ENCODE measurements at places on chromosomes 7 and 10.

- DNase-seq = no peak
Measured at GRCh38 chr7:131591687-131592319, 35.4 kb upstream of the PODXL start.

- DNase-seq = no peak
Measured at GRCh38 chr7:116726149-116726548, 54.2 kb downstream of the MET start.

GRCh38 chr10:119834188-119834587, 38.5 kb downstream of the MCMBP start:
- no peak for DNase-seq

- no peak for DNase-seq
Measured at GRCh38 chr10:113402602-113403001, 150.3 kb upstream of the HABP2 start.

- DNase-seq = no peak
Measured at GRCh38 chr10:86632009-86632800, 22.1 kb upstream of the OPN4 start.

DNA sequence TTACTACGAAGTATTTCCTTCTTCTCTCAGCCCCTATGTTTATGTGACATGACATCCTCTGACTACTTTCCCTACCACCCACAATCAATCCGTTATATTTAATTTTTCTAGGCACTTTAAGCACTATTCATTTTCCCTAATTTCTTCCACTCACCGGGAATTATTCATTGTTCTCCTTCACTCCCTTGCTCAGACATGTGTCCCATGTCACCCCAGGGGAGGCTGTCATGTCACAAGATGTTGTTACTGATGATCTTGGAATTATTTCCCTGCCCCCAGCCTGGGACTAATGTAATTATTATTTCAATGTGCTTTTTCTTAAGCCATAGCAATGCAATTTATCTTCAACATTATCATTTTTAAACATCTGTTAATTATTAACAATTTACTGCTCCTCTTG, 317.2 kb downstream of the PHF14 start:
- no peak for DNase-seq

DNA sequence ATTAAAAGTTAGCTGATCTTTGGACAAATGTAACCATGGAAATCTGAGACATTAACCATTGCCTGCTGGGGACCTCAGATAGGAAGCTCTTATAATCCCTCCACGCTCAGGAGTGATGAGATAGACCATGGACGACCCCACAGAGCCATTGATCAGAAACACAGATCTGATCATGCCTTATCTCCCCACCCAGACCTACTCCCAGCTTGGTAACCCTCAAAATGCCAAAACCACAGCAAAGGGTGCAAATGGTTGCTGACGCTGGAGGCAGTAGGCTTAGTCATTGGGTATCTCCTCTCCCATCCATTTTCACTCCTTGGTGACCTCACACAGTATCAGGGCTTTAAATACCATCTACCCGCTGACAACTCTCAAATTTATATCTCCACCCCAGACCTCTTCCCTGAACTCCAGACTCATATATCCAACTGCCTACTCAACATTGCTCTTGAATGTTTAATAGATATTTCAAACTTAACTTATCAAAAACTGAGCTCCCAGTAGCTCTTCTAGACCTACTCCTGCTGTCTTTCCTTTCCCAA, 60.8 kb downstream of the CRTAC1 start:
- DNase-seq = no peak

- no peak for DNase-seq
Measured at GRCh38 chr7:46071076-46071475, 150.0 kb upstream of the IGFBP3 start.

- DNase-seq = no peak
Measured at GRCh38 chr10:19651549-19651948, 164.7 kb upstream of the PLXDC2 start.

DNA sequence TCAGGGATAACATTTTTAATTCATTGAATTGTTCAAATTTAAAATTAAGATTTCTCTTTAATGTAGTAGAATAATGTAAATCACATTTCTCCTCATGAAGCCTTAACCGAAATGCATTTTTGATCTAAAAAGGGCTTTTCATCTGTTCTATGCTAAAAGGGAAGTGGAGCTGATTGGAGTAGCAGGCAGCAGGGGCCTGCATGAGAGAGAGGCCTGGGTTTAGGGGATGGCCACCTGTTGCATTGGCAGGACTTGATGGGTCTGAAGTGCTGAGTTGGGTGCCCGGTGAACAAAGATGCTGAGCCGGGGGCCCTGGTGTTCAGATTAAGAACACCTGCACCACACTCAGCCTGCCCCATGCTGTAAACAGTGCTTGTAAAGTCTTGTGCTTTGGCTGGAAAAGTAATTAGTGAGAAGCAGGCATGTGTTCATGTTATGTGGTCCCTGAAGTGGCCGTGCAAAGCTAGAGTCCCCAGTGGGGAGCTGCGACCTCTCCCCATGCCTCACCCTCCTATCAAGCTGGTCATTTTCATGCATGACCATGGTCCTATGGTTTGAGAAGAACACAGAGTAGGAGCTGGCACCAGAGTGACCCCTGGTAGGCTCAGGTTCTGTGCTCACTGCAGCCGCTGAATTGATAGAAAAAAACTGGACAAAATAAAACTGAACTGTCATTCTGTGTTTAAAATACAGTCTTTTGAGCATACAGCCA, 124.3 kb downstream of the ADCY1 start:
- DNase-seq = no peak

DNA sequence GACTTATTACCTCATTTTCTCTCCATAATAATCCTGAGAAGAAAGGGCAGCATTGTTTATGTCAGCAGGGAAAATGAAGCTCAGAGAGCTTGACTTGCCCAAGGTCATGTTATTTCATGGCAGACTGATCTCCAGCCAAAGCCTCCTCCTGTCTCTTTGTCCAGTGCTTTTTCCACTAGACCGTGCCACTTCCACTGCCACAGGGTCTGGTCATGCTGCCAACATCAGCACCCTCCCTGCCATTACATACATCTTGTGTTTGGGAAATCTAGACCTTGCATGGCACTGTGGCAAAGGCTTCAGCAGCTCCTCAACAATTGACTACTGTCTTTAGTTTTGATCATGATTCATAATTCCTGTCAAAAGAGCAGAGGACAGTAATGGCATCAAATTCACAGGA, 25.1 kb downstream of the NRCAM start:
- DNase-seq = no peak

DNA sequence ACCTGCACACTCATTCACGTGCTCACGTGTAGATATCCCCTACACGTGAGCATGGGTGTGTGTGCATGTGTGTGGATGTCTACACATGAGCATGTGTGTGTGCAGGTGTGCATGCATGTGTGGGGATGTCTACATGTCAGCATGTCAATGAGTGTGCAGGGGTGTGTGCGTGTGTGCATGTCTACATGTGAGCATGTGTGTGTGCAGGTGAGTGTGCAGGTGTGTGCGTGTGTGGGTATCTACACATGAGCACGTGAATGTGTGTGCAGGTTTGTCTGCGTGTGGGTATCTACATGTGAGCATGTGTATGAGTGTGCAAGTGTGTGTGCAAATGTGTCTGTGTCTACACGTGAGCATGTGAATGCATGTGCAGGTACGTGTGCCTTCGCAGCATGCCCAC, 274.8 kb downstream of the PTPRN2 start:
- no peak for DNase-seq

GRCh38 chr10:127687548-127687947, 49.4 kb upstream of the FOXI2 start:
- no peak for DNase-seq

DNA sequence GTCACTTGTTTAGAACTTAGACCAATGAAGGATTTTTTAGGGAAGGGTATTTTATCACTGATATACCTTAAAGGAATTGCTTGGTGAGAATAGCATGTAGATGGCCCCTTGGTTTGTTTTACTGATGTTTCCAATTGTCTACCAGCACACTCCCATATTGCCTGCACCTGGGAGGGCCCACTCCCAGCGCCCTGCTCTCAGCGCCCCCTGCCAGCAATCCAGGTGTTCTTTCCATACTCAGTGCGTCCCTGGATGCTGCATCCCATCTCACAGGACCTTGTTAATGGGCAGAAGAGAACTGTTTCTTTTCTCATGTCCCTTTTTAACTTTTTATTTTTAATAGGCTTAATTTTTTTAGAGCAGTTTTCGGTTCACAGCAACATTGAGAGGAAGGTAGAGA, 24.1 kb upstream of the SFRP5 start:
- DNase-seq = no peak

GRCh38 chr7:33645104-33645503, 260.2 kb upstream of the BMPER start:
- DNase-seq = no peak

DNA sequence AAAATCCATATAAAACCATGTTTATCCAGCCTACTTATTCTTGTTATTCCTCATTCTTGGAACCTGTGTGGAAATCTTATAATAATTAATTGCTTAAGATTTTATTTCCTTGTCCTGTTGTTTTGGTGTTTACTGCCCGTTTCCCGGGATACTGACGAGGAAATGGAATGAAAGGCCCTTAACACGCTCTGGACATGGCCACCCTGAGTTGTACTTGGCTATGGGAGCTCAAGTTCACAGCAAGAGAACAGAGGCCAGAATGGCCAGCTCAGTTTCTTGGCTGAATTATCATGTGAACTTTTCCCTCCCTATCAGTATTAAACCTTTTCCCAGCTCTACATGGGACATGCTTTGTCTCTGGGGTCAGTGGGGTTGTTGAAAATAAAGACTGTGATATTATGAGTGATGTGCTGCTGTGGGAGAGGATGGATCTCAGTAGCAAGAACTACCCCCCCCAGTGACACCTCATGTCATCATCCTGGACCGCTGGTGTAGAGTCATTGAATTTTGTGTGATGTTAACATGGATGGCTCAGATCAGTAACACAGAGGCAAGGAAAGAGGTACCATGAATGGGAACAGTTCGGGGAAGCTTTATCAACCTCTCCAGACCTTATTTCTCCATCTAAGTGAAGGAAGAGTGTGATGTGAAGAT, 87.0 kb upstream of the IGFBP3 start:
- no peak for DNase-seq

- DNase-seq = no peak
Measured at GRCh38 chr10:24748214-24748613, 24.5 kb upstream of the ARHGAP21 start.

Measured in stimulated activated CD4-positive, alpha-beta T cell treated with anti-CD3 and anti-CD28 coated beads, Interleukin-1b, Interleukin-23, amount 100 ng/mL, for 4 hours (primary cell).